ENCODE measurements at places on chromosomes 2 and 18. TPM values are rescaled to one million over a fixed set of nuclear protein-coding genes. Genes with fewer than 3 reads are reported as not detected.

ST6GAL2 gene
- total RNA-seq, result 0.57 TPM

TUBA4A gene
- 24.8 TPM for total RNA-seq

SERPINB11 gene
- total RNA-seq, result not detected

ACMSD gene
- not detected for total RNA-seq

Measured in vein endothelial cell (primary cell).